Activated naive CD4-positive, alpha-beta T cell treated with Interleukin-2 at 50 U/mL for 16 hours (primary cell): ENCODE measurements at places on chromosomes 6 and 20.

- no peak for DNase-seq
These were observed 19.1 kb upstream of the TULP4 start for GRCh38 chr6:158293122-158293521.

GRCh38 chr6:72959821-72960220, 265.5 kb downstream of the KHDC1L start:
- no peak for DNase-seq

GRCh38 chr6:139394027-139394649, 19.7 kb upstream of the CITED2 start:
- no peak for DNase-seq

- no peak for DNase-seq
These were observed 171.4 kb downstream of the PACRG start for GRCh38 chr6:162899148-162899547.

DNA sequence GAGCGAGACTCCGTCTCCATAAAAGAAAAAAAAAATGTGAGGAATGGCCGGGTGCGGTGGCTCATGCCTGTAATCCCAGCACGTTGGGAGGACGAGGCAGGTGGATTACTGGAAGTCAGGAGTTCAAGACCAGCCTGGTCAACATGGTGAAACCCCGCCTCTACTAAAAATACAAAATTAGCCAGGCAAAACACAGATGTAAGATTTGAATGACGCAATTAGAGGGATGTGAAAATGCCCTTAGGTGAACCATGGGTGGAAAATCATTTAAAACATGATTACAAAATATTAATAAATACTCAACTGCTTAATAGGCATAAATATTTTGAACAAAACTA, 20.9 kb downstream of the COL9A3 start:
- DNase-seq: no peak

DNA sequence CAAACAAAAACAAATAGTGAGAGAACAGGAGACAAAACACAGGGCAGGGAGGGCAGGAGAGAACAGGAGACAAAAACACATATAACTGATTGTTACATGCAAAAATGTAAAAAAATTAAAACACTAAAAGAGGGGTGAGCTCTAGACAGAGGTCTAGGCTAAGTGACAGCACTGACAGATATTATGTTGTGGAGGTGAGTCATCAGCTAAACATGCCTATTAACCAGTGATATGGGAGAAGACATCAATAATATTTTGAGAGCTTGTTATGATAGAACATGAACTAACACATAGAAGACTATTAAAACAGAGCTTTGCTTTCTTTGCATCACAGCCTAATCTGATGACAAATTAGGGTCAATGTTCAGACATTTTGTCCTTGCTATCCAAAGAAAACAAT, 972.7 kb downstream of the PRIM2 start:
- DNase-seq: no peak
